ENCODE measurements at places on chromosomes 3 and 15.

DNA sequence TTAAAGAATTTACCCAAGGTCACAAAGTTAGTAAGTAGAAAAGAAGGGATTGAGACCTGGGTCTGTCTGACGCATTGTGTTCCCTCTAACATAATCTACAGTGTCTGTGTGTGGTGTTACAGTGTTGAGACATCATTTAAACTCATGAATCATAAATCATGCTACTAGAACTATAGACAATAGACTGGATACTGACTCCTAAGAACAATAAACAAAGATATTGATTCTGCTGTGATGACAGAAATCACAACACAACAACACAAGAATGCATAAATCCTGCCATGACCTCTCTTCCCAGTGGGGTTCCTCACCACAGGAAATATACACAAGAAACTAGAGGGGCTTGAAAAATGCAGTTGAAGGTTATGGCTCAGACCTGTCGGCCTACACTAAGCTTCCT is 44.3 kb downstream of the TRIM69 start:
- DNase-seq = peak; percentile 48

- DNase-seq = no peak
These were observed 6.9 kb downstream of the TUSC7 start for GRCh38 chr3:116716490-116716889.

DNA sequence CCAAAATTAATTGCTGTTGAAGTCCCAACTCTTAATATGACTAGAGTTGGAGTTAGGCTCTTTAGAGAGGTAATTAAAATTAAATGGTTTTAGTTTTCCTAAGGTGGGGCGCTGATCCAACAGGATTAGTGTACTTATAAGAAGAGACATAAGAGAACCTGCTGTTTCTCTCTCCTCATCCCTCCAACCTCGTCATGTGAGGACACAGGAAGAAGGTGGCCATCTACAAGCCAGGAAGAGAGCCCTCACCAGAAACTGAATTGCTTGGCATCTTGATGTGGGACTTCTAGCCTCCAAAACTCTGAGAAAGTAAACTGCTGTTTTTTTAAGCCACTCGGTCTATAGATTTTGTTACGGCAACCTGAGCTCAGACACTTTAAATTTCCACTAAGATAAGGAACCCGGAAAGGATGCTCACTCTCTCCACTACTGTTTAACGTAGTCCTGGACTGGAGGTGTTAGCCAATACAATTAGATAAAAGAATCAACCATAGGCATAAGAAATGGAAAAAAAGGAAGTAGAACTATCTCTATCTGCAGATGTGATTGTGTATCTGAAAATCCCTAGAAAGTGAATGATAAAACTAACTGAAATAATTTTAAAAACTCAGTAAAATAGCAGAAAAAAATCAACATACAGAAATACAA is 26.8 kb downstream of the DCBLD2 start:
- DNase-seq = no peak

- DNase-seq = no peak
These were observed 189.5 kb upstream of the WNT5A start for GRCh38 chr3:55676643-55677042.

GRCh38 chr3:22916933-22917332 is 286.2 kb upstream of the UBE2E2 start:
- no peak for DNase-seq
